Liver (tissue), 10 donors: ENCODE measurements at places on chromosomes 2 and 18. TPM values are rescaled to one million over a fixed set of nuclear protein-coding genes. Genes with fewer than 3 reads are reported as not detected.

GRCh38 chr2:177051278-177051677, 161.3 kb upstream of the HNRNPA3 start:
- H3K27me3 ChIP-seq: no peaks in the 10 kb centered on the region
- H3K4me3 ChIP-seq: no peak overlapping the region
- H3K36me3 ChIP-seq: no peaks in the 10 kb centered on the region
- no peak for DNase-seq
- H3K27ac ChIP-seq: no peak overlapping the region

DNA sequence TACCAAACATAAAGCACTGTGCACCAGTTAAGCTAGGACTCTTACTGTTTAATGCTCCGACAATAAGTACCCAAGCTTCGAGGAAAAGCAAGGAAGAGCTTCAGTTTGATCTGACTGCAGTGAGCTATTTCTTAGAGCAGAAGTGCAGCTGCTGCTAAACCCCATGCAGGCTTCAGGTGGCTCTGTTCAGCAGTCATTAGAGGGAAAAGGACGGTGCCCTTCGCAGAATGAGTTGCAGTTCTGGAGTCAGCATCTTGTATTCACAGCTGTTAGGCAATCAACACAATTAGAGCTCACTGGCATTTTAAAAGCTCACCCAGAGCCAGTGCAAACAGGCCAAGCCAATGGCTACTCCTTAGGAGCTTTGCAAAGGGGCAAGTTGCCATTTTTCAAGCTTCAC, 1.5 kb upstream of the CERKL start:
- H3K27ac ChIP-seq: no peak overlapping the region
- DNase-seq: no peak
- H3K36me3 ChIP-seq: no peaks in the 10 kb centered on the region
- H3K4me3 ChIP-seq: no peak overlapping the region

- no peaks in the 10 kb centered on the region for H3K4me1 ChIP-seq
- no peak for DNase-seq
- no peaks in the 10 kb centered on the region for H3K27me3 ChIP-seq
- H3K27ac ChIP-seq: no peak overlapping the region
- H3K4me3 ChIP-seq: no peak overlapping the region
Observed at GRCh38 chr2:12769492-12770105, 52.9 kb downstream of the TRIB2 start.

- H3K4me1 ChIP-seq: no peaks in the 10 kb centered on the region
- H3K36me3 ChIP-seq: no peaks in the 10 kb centered on the region
- H3K27me3 ChIP-seq: no peaks in the 10 kb centered on the region
- DNase-seq: no peak
Observed at GRCh38 chr18:9648431-9649163, 34.2 kb upstream of the PPP4R1 start.

GRCh38 chr2:147631294-147631693, 213.5 kb upstream of the ACVR2A start:
- H3K36me3 ChIP-seq: no peaks in the 10 kb centered on the region
- no peak overlapping the region for H3K4me3 ChIP-seq
- H3K27me3 ChIP-seq: no peaks in the 10 kb centered on the region
- DNase-seq: no peak
- H3K27ac ChIP-seq: no peak overlapping the region

DNA sequence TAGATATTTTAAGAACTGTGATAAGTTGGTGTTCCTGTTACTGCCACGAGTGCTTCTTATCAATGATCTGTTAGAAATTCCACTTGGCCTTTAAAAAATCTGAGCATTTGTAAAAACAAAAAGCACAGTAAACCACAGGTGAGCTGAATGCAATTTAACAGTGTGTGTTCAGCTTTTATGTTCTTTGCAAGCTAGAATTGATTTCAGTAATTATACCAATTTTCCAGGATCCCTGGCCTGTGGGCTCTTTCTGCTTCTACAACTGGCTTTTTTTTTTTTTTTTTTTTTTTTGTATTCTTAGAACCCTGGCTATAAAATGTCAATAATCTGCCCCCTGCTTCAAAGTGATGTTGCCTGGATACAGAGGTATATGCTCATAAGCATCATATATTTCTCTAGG, 548.5 kb upstream of the SLC8A1 start:
- no peaks in the 10 kb centered on the region for H3K27me3 ChIP-seq
- H3K4me1 ChIP-seq: no peaks in the 10 kb centered on the region
- H3K4me3 ChIP-seq: no peak overlapping the region
- no peak for DNase-seq
- no peak overlapping the region for H3K27ac ChIP-seq
- no peaks in the 10 kb centered on the region for H3K36me3 ChIP-seq

DNA sequence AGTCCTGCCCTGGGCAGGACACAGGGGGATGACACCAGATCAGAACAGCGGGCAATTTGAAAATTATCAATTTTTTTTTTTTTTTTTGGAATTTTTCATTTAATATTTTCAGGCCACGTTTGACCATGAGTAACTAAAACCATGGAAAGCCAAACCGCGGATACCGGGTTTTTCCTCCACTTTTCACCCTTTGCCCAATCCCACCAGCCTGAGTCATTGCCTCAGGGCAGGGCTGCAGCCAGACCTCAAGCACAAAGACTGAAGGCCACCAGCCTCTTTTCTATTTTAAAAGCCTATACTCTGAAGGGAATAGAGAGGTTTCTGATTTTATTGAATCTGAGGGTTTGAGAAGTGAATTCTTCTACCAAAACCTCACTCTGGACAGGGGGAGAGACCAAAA, 381.1 kb downstream of the IRS1 start:
- H3K4me3 ChIP-seq: no peak overlapping the region
- no peaks in the 10 kb centered on the region for H3K4me1 ChIP-seq
- H3K27ac ChIP-seq: no peak overlapping the region
- H3K27me3 ChIP-seq: no peaks in the 10 kb centered on the region
- DNase-seq: no peak

- no peak overlapping the region for H3K27ac ChIP-seq
- DNase-seq: no peak
- H3K36me3 ChIP-seq: no peaks in the 10 kb centered on the region
- no peaks in the 10 kb centered on the region for H3K4me1 ChIP-seq
- H3K4me3 ChIP-seq: no peak overlapping the region
Observed at GRCh38 chr2:67560771-67561456, 163.8 kb downstream of the ETAA1 start.

GRCh38 chr2:128690431-128690830, 371.8 kb upstream of the HS6ST1 start:
- no peak overlapping the region for H3K4me3 ChIP-seq
- no peak overlapping the region for H3K27ac ChIP-seq
- DNase-seq: no peak
- H3K27me3 ChIP-seq: no peaks in the 10 kb centered on the region
- no peaks in the 10 kb centered on the region for H3K36me3 ChIP-seq

DNA sequence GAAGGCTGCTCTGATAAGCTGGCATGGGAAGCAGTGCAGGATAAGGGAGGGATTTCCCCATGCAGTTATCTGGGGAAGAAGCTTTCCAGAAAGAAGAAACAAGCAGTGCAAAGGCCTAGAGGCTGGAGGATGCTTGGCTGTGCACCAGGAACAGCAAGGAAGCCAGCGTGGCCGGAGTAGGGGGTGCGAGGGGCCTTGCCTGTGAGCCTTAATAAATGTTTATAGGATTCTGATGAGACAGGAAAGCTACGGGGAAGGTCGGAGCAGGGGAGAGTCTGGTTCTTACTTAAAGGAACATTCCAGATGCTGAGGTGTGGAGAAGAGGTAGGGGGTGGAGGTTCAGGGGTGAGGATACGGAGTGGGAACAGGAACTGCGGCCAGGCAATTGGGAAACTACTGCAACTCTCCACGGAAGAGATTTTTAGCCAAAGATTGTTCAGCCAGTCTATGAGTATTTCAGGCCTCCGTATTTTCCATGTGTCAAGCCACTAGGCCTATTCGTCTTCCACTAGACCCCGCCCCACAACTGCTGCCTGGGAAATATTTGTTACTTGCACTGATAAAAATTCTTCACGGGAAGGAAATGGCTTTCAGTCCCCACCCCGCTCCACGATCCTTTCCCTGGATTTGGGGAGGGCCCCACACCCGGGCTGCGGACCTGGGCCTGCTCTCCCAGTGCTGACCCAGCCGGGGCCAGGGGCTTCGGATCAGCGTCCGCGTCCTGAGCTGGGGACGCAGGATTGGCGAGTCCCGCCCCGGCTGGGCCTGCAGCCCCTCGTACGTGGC, 516 bp downstream of the EIF2AK2 start:
- peaks cover 4% of the 10 kb centered on the region for H3K4me1 ChIP-seq
- no peaks in the 10 kb centered on the region for H3K27me3 ChIP-seq
- no peaks in the 10 kb centered on the region for H3K36me3 ChIP-seq
- peak; percentile 54 for DNase-seq

- peaks cover 9% of the 10 kb centered on the region for H3K4me1 ChIP-seq
- no peaks in the 10 kb centered on the region for H3K36me3 ChIP-seq
- DNase-seq: no peak
- no peak overlapping the region for H3K4me3 ChIP-seq
Observed at GRCh38 chr2:232501331-232501771, 13.7 kb upstream of the ECEL1 start.

- H3K36me3 ChIP-seq: no peaks in the 10 kb centered on the region
- H3K4me1 ChIP-seq: no peaks in the 10 kb centered on the region
- no peak for DNase-seq
- H3K27ac ChIP-seq: no peak overlapping the region
- H3K4me3 ChIP-seq: no peak overlapping the region
Observed at GRCh38 chr2:162063899-162064298, 10.1 kb downstream of the DPP4 start.

- no peak for DNase-seq
- no peaks in the 10 kb centered on the region for H3K36me3 ChIP-seq
- no peaks in the 10 kb centered on the region for H3K4me1 ChIP-seq
- H3K27ac ChIP-seq: no peak overlapping the region
Observed at GRCh38 chr2:112733456-112733855, 12.6 kb downstream of the NT5DC4 start.

GRCh38 chr2:182503886-182504285, 77.0 kb upstream of the PDE1A start:
- H3K27ac ChIP-seq: no peak overlapping the region
- no peaks in the 10 kb centered on the region for H3K27me3 ChIP-seq
- no peaks in the 10 kb centered on the region for H3K36me3 ChIP-seq
- no peak overlapping the region for H3K4me3 ChIP-seq
- DNase-seq: no peak
- H3K4me1 ChIP-seq: no peaks in the 10 kb centered on the region

The SLC23A3 gene
- total RNA-seq: 2.4 TPM

The RGPD5 gene
- 10.0 TPM for total RNA-seq

The SLC5A7 gene
- not detected for total RNA-seq

The GAL3ST2 gene
- total RNA-seq: 0.23 TPM

The CPO gene
- total RNA-seq: not detected

The SPP2 gene
- total RNA-seq: 76.7 TPM

The UBE2F gene
- total RNA-seq: 30.5 TPM

The MDH1 gene
- total RNA-seq: 96.9 TPM

The HAAO gene
- 126 TPM for total RNA-seq

The HADHB gene
- total RNA-seq: 103 TPM
